ENCODE measurements at places on chromosomes 2 and 18.
A peak's percentile ranks its signal among the peaks of the same experiment; 100 is the strongest.

- DNase-seq = no peak
Observed at GRCh38 chr2:221166292-221166691, 405.8 kb downstream of the EPHA4 start.

GRCh38 chr2:196610796-196611195 lies 28.7 kb upstream of the CCDC150 start:
- DNase-seq = no peak

- DNase-seq = no peak
Observed at GRCh38 chr2:124318913-124319312, 293.8 kb downstream of the CNTNAP5 start.

- no peak for DNase-seq
Observed at GRCh38 chr18:58058720-58059119, 14.7 kb downstream of the NEDD4L start.

- DNase-seq = no peak
Observed at GRCh38 chr2:241496904-241497877, 11.2 kb downstream of the STK25 start.

DNA sequence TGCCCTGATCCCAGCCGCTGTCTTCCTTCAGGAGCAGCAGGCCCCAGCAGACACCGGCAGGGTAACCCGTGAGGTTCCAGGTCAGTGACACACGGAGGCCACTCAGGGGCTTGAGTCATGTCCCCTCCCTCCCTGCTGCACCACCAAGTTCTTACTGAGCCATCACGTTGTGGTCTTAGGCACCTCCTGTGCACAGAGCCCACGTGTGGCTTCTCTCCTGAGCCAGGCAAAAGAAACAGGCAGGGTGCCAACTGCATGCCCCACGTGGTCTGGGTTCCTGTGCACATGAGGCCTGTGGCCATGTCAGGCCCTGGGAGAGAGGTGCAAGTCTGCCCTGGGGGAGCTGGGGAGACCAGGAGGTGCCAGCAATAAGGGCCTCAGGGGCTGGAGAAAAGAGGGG lies 264.8 kb downstream of the KLHL29 start:
- no peak for DNase-seq

DNA sequence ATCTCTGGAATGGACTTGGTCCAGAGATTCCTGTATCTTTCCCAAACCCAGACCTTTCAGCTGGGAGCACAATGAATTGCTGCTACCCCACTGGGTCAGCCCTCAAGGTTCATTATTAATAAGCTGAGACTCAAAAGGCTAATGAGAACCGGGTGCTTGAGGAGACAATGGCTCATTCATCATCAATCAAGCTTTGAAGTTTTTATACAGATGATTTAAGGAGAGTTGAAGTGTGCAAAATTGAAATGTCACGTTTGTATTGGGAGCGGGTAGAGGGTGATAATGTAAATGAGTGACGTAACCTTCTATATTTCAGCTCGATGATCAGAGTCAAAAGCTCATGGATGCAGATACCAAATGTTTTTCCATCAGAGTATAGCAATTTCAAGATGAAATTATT lies 744.9 kb downstream of the ERBB4 start:
- no peak for DNase-seq

DNA sequence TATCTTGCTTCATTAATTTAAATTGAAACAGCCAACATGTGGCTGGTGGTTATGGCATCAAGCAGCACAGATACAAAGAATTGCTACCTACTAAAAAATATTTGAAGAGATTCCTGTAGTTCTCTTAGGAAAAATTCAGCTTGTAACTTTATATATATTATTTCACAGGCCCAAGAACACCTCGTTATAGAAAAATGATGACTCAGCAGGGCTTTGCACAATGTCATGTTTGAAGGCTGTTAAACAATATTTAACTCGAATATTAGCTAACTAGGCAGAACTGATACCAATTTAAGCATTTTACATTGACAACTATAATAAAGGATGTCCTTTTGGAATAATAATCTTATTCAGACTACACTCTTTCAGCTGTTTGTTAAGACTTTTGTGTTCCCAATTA lies 102.3 kb upstream of the LYPD1 start:
- DNase-seq = no peak

- DNase-seq = peak; percentile 54
Observed at GRCh38 chr2:207165121-207166038, at the start of gene KLF7. Gene KLF7 (minus strand): TSS chr2:207165948. CDS start chr2:207165568, 380 bp downstream.

DNA sequence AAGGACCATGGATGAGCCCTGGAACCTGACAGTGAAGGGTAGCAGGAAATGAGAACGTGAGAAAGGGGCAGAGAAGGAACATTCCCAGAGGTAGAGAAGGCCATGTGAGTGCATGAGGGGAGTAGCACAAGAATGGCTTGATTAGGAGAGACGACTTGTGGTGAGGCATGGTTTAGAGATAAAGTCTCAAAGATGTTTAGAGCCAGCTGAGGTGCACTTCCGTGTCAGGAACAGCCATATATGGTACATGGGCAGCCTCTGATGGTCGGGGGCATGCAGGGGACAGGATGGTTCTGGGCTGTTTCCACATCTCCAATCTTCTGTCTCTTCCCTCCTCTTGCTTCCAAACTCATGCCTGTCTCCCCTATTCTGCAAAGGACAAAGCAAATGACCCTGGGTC lies 28.8 kb upstream of the EFEMP1 start:
- no peak for DNase-seq

GRCh38 chr2:180733330-180733729 lies 247.1 kb upstream of the UBE2E3 start:
- DNase-seq = no peak

- peak; percentile 67 for DNase-seq
Observed at GRCh38 chr2:201261471-201261870, 1.1 kb downstream of the CASP8 start.

DNA sequence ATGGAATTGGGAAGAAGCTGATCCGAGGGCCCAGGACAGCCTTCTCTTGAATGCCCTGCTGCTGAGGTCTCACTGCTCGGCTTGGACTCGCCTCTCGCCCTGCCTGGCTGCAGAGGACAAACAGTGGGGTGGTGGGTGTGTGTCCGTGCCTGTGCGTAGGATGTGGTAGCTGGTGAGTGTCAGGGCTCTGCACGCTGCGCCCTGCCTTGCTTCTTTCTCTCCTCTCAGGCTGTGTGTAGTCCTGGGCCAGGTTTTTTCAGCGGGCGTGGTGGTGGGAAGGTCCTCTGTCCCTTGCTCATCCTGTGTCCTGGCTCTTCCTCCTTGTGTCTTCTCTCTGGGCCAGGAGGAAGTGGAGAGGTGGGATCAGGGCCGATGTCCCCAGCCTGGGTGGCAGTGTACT lies 44.8 kb downstream of the RRM2 start:
- DNase-seq = no peak

GRCh38 chr18:65721619-65722018 lies 29.2 kb upstream of the CDH7 start:
- DNase-seq = no peak

DNA sequence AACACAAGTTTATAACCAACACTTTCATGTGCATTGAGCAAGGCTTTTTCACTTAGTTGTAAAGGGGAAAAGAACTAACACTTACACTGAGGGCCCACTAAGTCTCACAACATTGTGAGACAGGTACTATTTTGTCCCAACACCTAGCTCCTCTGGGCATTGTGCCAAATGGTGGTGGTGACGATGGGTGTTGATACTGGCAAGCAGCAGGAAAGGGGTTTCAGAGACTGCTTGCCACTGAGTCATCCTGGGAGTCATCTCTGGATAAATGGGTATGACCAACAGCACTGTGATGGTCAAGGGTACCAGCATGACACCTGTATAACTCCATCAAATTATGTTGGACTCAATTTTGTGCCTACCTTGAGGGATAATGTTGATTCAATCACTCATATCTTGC lies 138.8 kb upstream of the ITGA6 start:
- peak; percentile 25 for DNase-seq

GRCh38 chr2:171432206-171432968 lies 1.4 kb downstream of the METTL8 start:
- DNase-seq = no peak
